ENCODE measurements at places on chromosomes 2 and 18.

GRCh38 chr2:46096260-46096659, 200.9 kb upstream of the EPAS1 start:
- DNase-seq: no peak

DNA sequence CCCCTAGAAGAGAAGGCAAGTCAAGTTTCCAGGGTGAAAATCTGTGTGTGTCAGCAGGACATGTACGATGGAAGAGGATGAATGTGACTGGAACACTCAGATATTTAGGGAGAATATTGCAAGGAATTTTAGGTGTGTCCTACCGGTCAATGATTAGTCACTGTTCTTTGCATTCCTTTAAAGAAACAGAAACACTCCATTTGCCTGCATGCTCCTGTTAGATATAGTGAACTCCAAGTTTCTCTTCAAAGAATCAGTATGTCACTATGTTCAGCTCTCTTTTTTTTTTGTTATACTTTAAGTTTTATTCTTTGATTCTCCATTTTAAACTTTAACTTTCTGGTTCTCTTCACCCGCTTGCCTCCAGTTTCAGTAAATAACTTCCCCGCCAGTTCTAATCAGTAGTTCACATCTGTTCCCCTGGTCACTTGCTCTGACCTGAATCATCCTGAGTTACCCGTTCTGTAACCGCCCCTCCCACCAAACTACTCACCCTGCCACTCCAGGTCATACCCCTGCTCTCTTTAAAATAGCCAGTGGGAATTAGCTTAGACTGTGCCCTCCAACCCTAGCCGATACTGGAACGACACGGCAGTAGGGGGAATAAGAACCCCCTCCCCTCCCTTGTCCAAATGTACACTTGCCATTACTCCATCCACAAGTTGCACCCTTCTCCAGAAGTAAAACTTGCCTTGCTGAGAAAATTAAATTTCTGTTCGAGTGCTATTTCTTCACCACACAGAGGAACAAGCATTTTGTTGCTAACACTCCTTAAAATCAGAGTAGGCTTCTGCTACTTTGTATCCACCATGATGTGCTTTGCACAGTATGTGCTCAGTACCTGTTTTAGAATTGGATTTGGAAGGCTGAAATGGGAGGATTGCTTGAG, 268.4 kb downstream of the METTL4 start:
- no peak for DNase-seq

GRCh38 chr2:68905116-68905515, 33.9 kb upstream of the BMP10 start:
- no peak for DNase-seq

GRCh38 chr2:22946553-22946952, 438.4 kb upstream of the KLHL29 start:
- DNase-seq: no peak

GRCh38 chr2:226077031-226077430, 677.5 kb downstream of the NYAP2 start:
- DNase-seq: no peak

- DNase-seq: no peak
Observed at GRCh38 chr2:58039170-58039611, 7.4 kb upstream of the VRK2 start.

DNA sequence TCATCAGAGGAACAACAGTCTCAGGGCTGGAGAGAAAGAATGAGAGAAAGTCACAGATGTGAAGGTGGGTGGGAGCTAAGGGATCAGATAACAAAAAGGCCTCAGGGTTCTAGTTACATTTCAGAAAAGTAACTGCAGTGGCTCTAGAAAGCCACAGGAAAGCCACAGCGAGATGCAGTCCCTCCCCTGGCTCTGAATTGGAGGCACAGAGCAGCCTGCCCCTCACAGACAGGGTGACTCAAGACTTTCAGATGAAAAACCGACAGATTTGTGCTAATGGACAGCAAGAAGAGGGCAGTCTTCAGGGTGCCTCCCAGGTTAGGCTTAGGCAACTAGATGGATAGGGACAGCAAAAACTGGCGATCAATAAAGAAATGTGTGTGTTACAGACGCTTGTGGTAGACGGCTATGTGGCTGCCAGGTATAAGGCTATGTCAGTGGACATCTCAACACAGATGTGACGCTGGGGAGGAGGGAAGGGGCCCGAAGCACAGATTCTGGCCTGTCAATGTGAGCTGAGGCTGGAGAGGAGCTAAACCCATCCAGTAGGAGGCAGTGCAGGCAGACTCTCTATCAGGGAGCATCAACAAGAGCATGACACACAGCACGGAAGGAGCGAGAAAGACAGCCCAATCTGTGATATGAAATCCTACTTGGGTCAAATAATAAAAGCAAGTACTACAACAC, 26.2 kb downstream of the UNC50 start:
- DNase-seq: peak; percentile 26

GRCh38 chr2:219823574-219823973, 196.1 kb downstream of the SLC4A3 start:
- no peak for DNase-seq

DNA sequence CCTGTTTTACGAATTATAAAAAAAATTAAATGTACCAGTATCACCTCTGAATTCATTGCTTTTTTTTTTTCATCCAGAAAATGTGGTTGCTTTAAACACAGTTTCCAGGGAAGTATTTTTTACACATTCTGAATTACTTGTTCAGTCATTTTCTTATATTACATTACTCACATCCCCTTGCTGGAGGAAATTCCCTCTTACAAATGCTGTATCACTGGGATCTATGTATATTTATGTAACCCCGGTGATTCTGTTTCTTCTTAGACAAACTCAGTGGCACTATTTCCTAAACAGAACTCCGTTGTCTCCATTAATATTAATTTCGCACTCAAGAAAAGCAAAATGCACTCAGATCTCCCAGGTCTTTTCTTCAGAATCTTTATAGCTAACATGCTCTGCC, 1078.5 kb upstream of the ZEB2 start:
- DNase-seq: no peak

GRCh38 chr2:72095364-72095763, 52.3 kb downstream of the CYP26B1 start:
- DNase-seq: no peak

DNA sequence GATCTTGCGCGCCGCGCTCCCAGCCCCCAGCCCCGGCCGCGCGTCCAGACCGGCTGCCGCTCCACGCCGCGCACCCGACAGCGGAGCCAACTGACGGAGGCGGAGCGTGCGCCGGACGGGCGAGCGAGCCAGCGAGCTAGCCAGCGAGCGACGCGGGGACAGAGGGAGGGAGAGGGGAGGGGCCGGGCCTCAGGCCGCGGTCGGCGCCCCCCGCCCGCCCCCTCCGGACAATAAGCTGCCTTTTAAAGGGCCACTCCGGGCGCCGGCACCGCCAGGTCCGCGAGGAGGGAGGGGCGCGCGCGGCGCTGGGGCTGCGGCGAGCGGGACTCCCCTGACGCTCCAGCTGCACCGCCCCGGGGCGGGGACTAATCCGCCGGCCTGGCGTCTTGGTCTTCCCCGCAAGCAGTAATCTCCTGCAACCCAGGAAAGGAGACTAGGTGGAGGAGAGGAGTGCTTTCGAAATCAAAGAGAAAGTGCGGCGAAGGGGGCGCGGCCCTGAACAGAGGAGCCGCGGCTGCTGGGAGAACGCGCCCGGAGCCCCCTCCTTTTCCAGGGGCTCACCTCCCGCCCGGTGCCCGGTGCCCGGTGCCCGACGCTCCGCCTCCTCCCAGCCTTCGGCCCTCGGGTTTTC, at the start of gene BIN1:
TSS of gene BIN1 (minus strand) at position 164 of the 631 bp plus-strand sequence. CDS start 211 bp downstream, outside the sequence.
- peak; percentile 48 for DNase-seq

DNA sequence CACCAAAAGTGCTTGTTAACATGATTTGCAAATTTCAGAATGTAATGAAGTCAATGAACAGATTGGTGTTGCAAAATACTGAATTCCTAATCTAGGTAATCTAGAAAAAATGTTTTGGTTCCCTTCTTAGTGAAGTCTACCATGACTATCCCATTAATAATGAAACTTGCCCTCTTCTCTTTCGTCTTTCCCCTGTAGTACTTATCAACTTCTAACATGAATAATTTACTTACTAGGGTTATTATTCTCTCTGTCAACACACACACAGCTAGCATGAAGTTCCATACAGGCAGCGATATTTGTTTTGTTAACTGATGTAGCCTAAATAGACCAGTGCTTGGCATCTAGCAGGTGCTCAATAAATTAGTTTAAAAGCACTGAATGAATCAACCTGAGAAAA, 160.2 kb downstream of the NCK2 start:
- no peak for DNase-seq

DNA sequence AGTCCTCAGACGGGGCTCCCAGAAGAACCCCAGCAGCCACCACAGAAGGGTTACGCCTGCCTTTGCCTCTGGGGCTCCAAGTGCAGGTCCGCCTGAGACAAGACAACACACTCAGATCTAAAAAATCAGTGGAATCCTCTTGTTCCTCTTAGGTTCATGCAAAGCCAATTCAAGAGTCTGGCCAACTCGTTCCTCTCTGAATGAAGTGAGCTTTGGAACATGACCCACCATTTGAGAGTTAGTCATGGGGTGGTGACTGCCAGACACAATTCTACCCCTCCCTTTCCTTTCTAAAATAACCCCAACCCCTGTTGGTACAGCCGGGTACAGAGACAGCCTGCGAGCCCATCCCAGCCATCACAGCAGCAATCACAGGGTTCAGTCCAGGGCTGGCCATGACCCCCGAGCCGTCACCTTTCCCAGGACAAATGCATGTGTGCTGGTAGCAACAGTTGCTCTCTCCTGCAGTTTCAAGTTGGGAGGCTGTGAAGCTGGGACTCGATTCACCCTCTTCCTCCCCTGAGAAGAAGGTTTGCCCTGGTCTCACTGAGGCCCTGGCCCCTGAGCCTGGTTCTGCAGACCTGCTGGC, 183.1 kb upstream of the SH3BP4 start:
- DNase-seq: no peak

GRCh38 chr18:59419386-59419785, 60.3 kb upstream of the LMAN1 start:
- DNase-seq: no peak

GRCh38 chr2:218893349-218894150, 12.9 kb downstream of the WNT10A start:
- no peak for DNase-seq

- no peak for DNase-seq
Observed at GRCh38 chr2:102117472-102117858, 25.1 kb upstream of the IL1R1 start.

DNA sequence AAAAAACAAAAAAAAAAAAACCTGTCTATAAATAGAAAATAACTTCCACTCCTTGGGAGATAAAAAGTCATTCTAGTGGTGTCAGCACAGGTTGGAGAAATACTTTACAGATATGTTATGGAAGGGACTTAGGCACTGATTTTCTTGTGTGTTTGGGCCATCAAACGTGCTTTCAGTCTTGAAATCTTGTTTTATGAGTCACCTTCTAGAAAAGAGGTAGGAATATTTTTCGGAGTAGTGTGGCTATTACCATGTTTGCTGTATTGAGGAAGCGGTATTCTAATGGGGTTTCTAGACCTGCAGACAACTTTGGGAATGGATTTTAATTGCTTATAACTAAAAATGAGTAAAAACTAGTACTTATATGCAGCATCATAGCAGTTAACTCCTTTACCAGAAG, 12.0 kb downstream of the HNMT start:
- no peak for DNase-seq

- DNase-seq: no peak
Observed at GRCh38 chr2:26636935-26637334, 4.2 kb downstream of the CIB4 start.

GRCh38 chr18:13425357-13426091, 207.0 kb downstream of the LDLRAD4 start:
- no peak for DNase-seq

GRCh38 chr2:71277536-71278103, 50.7 kb upstream of the PAIP2B start:
- DNase-seq: no peak

DNA sequence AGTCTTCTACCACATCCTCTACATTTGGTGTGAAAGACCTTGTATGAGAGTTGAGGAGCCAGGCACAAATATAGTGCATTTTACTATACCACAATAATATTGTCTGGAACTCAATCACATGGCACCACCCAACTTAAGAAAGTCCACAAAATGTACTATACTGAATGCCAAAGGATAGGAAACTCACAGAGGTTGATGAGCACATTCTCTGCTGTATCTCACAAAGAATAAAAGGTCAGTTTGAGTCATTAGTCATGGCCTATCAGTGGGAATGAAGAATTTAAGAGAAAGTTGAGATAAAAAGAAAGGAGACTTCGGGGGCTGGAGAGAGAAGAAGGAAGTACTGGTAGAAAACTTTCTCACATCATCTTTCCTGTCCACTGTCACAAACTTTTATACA, 134.3 kb downstream of the RDH14 start:
- no peak for DNase-seq

DNA sequence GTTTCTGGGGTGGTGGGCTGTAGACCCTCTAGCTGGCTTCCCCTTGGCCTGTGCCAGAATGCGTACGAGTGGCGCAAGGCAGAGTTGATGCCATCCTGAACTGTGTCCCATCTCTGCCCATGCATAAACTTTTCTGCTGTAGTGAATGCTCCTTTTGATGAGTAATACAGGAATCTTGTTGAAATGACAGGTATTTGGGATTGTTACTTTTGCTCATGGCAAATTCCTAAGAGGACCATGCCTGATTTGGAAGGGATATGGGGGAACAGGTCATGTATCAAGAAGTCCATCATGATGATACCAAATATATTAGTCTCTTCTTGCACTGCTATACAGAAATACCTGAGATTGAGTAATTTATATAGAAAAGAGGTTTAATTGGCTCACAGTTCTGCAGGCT, 648.0 kb downstream of the SLC4A3 start:
- DNase-seq: no peak

GRCh38 chr2:195411219-195411687, 245.8 kb upstream of the SLC39A10 start:
- DNase-seq: no peak

DNA sequence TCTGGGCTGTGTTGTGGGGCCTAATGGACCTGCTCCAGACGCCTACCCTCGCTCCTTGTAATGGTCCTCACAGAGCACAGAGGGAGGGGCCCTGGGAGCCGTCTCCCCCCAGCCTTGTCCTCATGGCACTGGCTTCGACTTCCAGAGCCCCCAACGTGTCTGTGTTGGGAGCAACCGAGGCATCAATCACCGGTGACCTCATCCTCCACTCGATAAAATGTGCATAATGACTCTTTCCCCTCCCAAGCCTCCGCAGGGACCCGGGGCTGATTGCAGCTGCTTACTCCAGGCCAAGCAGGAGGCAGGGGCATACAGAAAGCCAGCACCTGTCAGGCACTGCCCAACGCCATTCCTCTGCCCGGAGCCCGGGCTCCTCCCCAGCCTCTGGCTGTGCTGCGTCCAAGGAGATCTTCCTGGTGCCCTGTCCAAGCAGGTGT, 271.7 kb downstream of the NDUFA10 start:
- no peak for DNase-seq

- DNase-seq: no peak
Observed at GRCh38 chr2:75920859-75921551, 210.3 kb upstream of the GCFC2 start.

All from naive thymus-derived CD4-positive, alpha-beta T cell (primary cell).